ENCODE measurements at places on chromosomes 12 and 14.
A peak's percentile ranks its signal among the peaks of the same experiment; 100 is the strongest.

GRCh38 chr12:8855891-8856290 is 33.5 kb downstream of the A2ML1 start:
- no peak for DNase-seq

- DNase-seq: no peak
Measured at GRCh38 chr14:102218688-102219087, 79.0 kb downstream of the WDR20 start.

DNA sequence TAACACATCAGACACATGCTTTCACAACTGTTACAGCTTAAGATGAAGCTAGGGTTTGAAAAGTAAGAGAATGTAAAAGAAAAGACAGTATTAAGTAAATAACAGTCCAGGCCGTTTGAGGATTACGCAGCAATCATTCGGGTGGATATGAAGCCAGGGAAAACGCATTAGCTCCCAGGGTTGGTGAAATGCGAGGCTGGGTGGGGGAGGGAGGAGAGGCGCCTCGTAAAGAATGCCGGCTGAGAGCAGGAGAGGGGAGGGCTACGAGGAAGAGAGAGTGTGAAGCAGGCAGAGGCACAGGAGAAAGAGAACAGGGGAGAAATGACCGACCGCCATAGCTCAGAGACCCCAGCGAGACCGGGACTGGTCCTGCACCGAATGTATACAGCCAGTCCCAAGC is 73.0 kb downstream of the IQSEC3 start:
- no peak for DNase-seq

GRCh38 chr12:77925536-77926108 is 94.9 kb downstream of the NAV3 start:
- peak; percentile 39 for DNase-seq

DNA sequence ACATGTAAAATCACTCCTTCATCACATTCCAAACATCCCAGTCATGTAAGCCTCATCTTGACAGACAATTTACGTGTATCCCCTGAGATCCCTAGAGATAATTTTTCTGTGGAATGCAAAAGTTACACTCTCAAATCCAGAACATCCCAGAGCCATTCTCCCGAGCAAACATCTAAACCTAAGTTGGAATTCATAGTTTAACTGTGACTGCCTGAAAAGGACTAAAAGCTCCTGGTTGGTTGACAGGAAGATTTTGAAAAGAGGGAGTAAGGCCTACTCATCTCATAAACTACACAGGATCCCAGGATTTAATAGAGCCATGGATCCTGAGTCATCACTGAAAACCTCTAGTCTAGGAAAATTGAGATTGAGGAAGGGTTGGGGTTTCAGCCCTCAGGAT is 123.6 kb downstream of the SCN8A start:
- DNase-seq: no peak

- DNase-seq: no peak
Measured at GRCh38 chr12:27505761-27506160, 18.2 kb upstream of the PPFIBP1 start.

All from progenitor cell of endocrine pancreas (in vitro differentiated cells).